ENCODE measurements at places on chromosomes 6 and 20. TPM values are rescaled to one million over a fixed set of nuclear protein-coding genes. Genes with fewer than 3 reads are reported as not detected.

MRAP2 gene
- total RNA-seq: 7.1 TPM

SLC44A4 gene
- total RNA-seq: 4.5 TPM

PDE10A gene
- total RNA-seq: 12.6 TPM

DOK5 gene
- total RNA-seq: 0.32 TPM

HRH3 gene
- total RNA-seq: not detected

CD164 gene
- total RNA-seq: 213 TPM

RSPH9 gene
- total RNA-seq: not detected

CLPSL2 gene
- total RNA-seq: not detected

CST2 gene
- total RNA-seq: not detected

CFAP61 gene
- not detected for total RNA-seq

PPP1R3G gene
- total RNA-seq: 8.7 TPM

RGS17 gene
- total RNA-seq: not detected

EYA2 gene
- 0.51 TPM for total RNA-seq

GSTA2 gene
- total RNA-seq: not detected

LST1 gene
- 181 TPM for total RNA-seq

AGER gene
- 7.4 TPM for total RNA-seq

CLIC5 gene
- total RNA-seq: 189 TPM

MOG gene
- not detected for total RNA-seq

MROH8 gene
- total RNA-seq: 0.97 TPM

SUMO4 gene
- 4.9 TPM for total RNA-seq

MYLK2 gene
- total RNA-seq: 2.2 TPM

ZMYND8 gene
- 56.0 TPM for total RNA-seq

PHF10 gene
- total RNA-seq: 102 TPM

C6orf163 gene
- 7.9 TPM for total RNA-seq

OLIG3 gene
- not detected for total RNA-seq

DEFB132 gene
- total RNA-seq: not detected

OR2B6 gene
- total RNA-seq: 1.5 TPM

FITM2 gene
- total RNA-seq: 5.0 TPM

OTOR gene
- not detected for total RNA-seq

POM121L2 gene
- not detected for total RNA-seq

CRIP3 gene
- 11.6 TPM for total RNA-seq

PLA2G7 gene
- total RNA-seq: 39.6 TPM

CSNK2A1 gene
- total RNA-seq: 87.4 TPM

TREML1 gene
- total RNA-seq: 11.4 TPM

VWA7 gene
- not detected for total RNA-seq

PACRG gene
- total RNA-seq: 1.0 TPM

TFAP2A gene
- not detected for total RNA-seq

TUBB2B gene
- total RNA-seq: 0.66 TPM

CPNE5 gene
- total RNA-seq: 19.4 TPM

ZNF831 gene
- total RNA-seq: 10.8 TPM

FRS3 gene
- total RNA-seq: 6.3 TPM

OR2H1 gene
- total RNA-seq: not detected

SSR1 gene
- total RNA-seq: 114 TPM

TTK gene
- 1.8 TPM for total RNA-seq

HLA-DPB1 gene
- 396 TPM for total RNA-seq

NTSR1 gene
- 5.5 TPM for total RNA-seq

NHLRC1 gene
- total RNA-seq: 1.1 TPM

POPDC3 gene
- total RNA-seq: not detected

GTSF1L gene
- not detected for total RNA-seq

ANKEF1 gene
- 3.2 TPM for total RNA-seq

FOXS1 gene
- total RNA-seq: 1.9 TPM

BMP7 gene
- total RNA-seq: 1.2 TPM

BMP2 gene
- 13.9 TPM for total RNA-seq

CAGE1 gene
- not detected for total RNA-seq

All from spleen (tissue), 13 donors.